ENCODE measurements at places on chromosomes 1 and 21.
A peak's percentile ranks its signal among the peaks of the same experiment; 100 is the strongest.

DNA sequence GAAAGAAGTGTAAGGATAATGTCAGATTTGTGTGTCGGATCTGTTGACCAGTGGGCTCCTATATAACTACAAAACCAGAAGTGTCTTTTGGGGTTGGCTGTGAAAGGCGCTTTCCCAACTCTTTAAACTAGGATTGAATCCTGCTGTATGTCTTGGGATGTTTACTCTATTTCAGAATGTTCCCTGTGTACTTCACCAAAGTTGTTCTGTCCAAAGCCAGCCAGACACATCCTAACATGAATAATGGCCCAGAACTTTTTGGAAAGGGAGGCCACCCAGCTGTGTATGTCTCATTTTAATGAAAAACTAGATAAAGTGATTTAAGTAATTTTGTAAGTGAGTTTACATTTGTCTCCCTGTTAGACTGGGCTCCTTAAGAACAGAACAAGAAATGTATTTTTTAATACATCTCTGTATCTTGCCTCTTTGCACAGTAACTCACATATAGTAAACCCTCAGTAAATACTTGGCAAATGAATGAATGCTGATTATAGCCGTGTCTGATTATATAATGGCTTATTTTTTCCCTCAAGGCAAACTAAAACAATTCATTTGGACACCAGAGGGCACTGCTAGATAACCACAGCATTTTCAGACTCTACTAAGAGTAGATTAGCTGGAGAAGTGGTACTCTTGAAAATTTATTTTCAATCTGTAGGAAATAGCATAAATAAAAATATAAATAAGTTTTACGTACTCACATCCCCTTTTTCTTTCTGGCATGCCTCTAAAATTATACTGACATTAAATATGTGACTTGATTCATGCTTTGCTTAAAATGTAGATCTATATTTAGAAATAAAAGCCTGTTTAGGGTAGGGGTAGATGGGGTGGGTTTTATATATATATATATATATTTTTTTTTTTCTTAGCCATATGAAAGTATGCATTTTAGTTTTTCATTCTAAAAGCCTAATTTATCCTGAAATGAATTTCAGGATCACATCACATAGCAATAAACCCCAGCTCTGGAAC, 23.8 kb downstream of the TSEN15 start:
- DNase-seq: peak; percentile 66

GRCh38 chr1:8858112-8858668, 20.3 kb downstream of the ENO1 start:
- DNase-seq: no peak

DNA sequence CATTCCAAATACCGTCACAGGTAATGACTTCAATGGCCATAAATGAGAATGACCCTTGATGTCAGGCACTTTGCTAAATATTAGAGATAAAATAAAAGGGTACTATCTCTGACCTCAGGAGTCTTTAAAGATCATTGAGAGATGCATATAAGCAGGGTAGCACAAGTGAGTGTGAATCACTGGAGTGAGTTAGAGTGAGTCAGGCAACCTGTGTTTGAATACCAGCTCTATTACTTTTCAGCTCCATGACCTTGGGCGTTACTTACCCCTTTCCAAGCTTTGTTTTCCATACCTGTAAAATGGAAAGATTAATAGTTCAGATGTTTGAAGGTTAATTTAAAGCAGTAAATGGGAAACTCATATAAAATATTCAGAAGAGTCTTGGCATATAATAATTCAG, 1058.0 kb upstream of the ADGRL4 start:
- DNase-seq: no peak

DNA sequence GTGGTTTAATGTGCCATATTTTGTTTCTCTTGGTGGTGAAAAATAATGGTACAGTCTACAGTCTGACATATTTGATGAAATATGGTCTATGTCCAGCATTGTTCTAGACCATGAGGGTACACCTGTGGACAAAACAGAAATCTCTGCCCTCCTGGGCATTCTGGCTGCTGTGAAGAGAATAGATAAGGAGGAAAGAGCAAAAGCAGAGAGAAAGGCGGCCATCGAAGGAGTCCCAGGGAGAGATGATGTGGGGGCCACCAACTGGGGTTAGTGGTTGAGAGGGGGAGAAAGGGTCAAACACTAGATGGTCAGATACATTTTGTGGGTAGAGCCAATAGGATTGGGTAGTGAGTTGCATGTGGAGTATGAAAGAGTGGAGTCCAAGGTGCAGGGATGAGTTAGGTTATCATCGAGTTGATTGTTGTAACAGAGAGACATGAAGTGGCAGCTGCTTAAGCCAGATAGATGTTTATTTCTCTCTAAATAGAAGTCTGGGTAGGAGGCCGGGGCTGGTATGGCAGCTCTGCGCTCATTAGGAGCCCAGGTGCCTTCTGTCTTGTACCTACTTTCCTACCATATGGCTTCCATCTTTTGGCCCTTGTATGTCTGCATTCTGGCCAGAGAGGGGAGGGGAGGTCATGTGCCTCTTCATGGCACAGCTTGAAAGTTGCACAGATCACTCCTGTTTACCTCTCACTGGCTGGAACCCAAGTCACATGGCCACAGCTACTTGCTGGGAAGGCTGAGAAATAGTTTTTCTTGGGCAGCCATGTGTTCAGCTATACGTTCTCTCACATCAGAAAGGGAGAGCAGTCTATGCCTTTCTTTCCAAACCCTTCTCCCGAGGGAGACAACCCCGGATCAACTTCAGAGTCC, 13.0 kb downstream of the UBE4B start:
- DNase-seq: no peak

DNA sequence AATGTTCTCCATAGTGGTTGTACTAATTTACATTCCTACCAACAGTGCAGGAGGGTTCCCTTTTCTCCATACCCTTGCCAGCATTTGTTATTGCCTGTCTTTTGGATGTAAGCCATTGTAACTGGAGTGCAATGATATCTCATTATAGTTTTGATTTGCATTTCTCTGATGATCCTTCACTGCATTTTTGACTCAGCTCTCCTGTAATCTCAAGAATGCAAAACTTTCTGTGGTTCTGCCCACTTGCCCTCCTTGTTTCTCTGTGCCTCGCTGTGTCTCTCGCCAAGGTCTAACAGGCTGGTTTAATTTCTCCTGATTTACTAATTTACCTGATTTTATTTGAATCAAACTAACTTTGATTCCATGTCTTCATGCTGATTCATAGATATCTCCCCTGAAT, 407.9 kb downstream of the ZP4 start:
- no peak for DNase-seq

DNA sequence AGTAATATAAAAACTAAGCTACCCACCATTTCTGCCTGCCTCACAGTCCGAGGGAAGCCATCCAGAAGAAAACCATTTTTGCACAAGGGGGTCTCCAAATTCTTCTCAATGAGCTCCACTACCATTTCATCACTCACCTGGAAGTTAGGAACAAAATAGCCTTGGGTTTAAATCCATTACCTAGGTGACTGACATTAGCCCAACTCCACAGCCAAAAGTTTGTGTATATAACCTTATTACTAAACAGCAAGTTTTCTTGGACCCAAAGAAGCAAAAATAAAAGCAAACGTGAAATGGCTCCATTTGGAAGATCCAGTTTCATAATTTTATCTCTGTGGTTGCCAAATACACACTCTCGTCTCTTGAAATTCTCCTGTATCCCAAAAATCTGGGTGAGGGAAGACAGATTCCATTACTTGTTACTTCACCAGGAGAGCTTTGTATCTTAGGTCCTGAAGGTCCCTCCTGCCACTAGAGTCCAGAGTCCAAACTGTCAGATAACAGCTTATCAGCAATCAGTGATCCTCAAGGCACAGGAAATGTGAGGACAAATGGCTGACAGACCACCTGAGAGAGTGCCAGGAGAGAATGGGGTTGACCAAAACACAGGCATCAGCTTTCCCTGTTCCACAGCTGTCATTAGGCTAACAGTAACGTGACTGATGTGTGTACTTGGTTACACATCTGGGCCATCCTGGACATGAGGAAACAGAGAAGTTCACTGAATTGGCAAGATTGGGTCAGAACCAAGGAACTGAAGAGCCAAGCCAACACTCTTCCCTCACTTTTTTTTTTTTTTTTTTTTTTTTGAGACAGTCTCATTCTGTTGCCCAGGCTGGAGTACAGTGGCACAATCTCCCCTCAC, 14.9 kb downstream of the AK2 start:
- DNase-seq: no peak

DNA sequence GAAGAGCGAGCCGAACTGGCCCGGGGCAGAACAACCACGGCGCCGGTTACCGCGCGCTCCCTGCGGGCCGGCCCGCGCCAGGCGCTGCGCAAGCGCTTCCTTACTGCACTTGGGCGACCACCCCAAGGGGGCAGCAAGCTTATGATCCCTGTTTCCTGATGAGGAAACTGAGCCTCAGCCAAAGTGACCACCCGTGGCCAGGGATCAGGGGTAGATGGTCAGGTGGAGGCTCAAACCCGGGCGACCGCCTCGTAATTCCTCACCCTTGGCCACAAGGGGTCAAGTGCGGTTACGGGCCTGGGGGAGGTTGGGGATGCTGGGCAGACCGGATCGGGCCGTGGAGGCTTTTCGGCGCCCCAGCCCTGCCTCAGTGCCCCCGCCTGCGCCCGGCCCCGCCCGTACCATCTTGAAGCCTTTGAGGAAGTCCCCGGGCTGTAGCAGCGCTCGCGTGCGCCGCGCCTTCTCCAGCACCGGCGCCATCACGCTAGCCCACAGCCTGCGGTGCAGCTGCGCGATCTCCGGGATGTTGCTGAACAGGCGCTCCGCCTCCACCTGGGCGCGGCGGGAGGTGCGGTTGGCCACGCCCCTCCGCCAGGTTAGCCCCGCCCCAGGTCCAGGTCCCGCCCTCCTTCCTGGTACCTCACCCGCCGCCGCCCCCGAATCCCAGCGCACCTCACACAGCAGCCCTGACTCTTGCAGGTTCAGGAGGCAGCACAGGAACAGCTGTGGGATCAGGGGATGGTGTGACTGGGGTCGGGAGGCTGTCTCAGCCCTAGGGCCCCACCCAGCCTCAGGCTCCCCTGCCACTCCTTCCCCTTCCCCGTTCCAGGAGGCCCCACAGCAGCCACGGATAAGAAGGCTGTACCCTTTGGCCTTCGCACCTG, 5.4 kb upstream of the TNFRSF25 start:
- no peak for DNase-seq

DNA sequence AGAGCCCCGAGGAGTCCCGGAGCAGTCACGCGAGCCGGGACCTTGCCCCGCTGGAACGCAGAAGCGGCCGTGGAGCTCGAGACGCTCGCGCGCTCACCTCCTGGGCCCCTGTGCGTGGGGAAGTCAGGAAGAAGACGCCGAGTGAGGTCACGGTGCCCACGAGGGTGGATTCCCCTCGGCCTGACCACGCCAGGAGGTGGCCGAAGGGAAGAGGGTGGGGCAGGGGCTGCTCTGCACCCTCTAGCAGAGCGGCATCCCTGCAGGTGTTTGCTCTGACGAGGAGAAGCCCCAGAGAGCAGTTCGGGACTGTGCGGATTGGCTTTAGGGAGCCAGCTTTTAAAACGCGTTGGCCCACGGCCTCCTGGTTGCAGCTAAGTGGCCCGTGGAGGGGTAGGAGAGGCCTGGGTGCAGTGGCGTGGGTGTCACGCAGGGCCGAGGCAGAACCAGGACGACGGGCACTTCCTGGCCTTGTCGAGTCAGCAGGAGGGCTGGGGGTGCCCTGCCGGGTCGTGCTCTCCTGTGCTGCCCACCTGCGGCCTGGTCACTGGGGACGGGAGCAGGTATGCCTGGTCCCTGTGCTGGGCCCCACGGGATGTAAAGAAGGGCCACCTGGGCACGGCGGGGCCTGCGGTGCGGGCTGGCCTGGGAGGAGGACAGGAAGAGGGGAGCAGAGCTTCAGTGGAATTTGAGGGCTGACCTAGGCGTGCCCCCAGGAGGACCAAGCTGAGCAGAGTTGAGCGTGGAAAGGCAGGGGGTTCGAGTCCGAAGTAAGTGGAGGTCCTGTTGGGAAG, 1.0 kb downstream of the PDXK start:
- DNase-seq: peak; percentile 36

DNA sequence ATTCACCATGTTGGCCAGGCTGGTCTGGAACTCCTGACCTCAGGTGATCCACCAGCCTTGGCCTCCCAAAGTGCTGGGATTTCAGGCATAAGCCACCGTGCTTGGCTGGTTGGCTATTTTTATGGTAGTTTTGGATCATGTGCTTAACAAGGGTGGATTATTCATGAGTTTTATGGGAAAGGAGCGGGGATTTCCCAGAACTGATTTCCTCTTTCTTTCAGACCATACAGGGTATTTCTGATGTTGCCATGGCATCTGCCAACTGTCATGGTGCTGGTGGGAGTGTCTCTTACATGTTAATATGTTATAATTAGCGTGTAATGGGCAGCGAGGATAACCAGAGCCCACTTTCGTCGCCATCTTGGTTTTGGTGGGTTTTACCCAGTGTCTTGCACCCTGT, 3.2 kb downstream of the TRPM2 start:
- DNase-seq: no peak

- peak; percentile 41 for DNase-seq
Measured at GRCh38 chr1:166165661-166166328, 1.0 kb downstream of the FAM78B start.

DNA sequence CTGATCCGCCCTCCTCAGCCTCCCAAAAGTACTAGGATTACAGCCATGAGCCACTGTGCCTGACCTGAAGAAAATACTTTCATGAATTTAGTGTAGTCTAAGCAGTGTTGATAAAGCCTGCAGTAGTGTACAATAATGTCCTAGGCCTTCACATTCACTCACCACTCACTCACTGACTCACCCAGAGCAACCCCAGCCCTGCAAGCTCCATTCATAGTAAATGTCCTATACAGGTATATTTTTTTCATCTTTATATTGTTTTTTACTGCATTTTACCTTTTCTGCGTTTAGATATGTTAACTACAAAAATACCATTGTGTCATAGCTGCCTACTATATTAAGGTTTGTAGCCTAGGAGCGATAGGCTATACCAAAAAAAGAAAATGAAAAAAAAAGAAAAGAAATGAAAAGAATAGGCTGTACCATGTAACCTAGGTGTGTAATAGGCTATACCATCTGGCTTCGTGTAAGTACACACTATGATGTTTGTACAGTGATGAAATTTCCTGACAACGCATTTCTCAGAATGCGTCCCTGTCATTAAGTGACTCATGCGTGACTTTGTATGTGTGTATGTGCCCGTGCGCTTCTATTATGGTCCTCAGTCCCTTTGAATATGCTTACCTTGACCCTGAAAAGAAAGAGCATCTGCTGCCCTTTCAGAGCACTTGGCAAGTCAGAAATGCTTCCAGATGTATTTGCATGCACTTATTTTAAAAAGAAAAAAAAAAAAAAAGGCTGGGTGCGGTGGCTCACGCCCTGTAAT, 9.2 kb upstream of the SLAMF8 start:
- DNase-seq: no peak

DNA sequence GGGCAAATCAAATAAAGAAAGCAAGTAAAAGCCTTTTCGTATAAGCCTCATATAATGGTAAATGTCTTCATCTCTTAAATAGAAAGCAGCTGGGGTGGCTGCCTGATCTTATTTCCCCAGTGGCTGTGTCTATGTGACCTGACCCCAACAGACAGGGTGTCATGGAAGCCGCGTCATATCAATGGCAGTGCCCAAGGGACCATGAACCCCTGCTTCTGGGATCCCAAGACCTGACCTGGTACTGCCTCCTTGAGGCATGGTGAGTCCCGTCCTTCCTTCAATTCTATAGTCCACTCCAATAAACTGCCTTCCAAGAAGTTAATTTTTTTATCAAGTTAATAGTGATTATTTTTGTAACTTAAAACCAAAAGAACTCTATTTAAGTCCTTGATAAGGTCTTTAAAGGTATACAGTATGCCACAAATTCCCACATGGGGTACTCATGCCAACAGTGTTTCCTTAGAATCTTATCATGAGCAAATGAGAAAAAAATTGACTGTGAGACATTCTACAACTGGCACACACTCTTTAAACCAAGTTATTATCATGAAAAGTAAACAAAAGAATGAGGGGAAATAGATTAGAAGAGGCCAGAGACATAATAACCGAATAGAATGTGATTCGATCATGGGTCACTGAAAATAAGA, 104.6 kb downstream of the ADSS2 start:
- no peak for DNase-seq
